MG63 (cell line): ENCODE measurements at places on chromosomes 11 and 22. TPM values are rescaled to one million over a fixed set of nuclear protein-coding genes. Genes with fewer than 3 reads are reported as not detected.

PPP1R14B gene
- 506 and 662 TPM in 2 replicates for total RNA-seq

MORC2 gene
- total RNA-seq: 18.9 and 32.4 TPM in 2 replicates

HIC2 gene
- 0.99 and 1.2 TPM in 2 replicates for total RNA-seq

HOATZ gene
- not detected in 2 replicates for total RNA-seq

DNA sequence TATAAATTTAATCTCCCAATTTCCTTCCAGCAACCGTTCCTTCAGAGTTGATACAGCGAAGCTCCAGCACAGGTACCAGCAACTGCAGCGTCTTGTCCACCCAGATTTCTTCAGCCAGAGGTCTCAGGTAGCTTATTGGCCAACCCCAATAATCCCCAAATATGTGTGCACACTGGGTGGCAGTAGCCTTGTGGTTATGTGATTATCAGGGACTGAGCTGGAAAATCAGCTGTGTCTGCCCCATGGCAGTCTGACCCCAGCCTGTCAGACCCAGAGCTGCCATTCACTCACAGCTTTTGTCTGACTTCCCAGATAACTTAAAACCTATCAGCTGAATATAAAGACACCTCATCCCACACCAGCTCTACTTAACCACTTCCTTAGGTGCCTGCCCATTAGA, 2.0 kb downstream of the HSCB start:
- no peak for DNase-seq

DNA sequence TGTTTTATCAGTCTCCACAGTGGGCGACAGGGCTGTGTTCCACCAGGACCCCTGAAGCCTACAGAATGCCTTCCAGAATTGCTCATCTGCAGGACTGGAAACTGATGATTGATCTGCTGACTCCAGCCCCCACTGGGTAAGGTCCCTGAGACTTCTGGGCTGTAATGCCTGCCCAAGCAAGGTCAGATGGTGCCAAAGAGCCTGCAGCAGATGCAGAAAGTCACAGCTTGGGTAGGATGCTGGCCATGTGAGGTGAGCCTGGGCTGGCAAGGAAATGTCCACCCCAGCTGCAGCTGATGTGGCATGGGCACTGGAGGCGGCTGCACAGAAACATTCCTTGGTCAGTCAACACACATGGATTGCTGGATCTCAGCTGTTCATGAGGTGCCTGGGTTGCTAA, 30.9 kb downstream of the LRRC32 start:
- DNase-seq: no peak

DNA sequence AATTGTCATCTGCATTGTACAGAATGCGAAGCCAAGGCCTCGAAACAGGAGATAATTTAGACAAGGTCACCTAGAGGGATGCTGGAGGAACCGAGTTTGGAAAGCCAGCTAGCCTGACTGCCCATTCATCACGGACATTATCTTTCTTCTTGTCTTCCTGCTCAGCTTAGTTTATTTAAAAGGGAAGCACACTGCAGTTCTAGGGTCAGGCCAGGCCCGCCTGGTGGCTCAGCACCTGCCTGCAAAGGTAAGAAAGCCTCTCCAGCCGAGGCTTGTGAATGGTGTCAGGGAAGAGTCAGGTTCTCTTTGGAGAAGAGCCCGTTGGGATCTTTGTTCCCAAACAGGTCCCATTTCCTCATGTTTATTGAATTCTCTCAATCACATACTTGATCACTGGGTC, 246.5 kb downstream of the BLID start:
- no peak for DNase-seq
